Naive thymus-derived CD8-positive, alpha-beta T cell (primary cell): ENCODE measurements at places on chromosomes 7 and 10. TPM values are rescaled to one million over a fixed set of nuclear protein-coding genes. Genes with fewer than 3 reads are reported as not detected.

VPS37D gene
- 1.0 TPM for total RNA-seq

VSTM4 gene
- total RNA-seq, result not detected

TLX1 gene
- total RNA-seq, result not detected

PRKCQ gene
- total RNA-seq, result 60.0 TPM

GHRHR gene
- total RNA-seq, result not detected

GPR22 gene
- not detected for total RNA-seq

VGF gene
- total RNA-seq, result not detected

CCDC3 gene
- 0.10 TPM for total RNA-seq

PTN gene
- not detected for total RNA-seq

SDK1 gene
- total RNA-seq, result 0.11 TPM

FAM131B gene
- 1.2 TPM for total RNA-seq
